ENCODE measurements at places on chromosomes 12 and 14.
A peak's percentile ranks its signal among the peaks of the same experiment; 100 is the strongest.

GRCh38 chr12:58433959-58434358 is 486.3 kb downstream of the LRIG3 start:
- no peak for DNase-seq

DNA sequence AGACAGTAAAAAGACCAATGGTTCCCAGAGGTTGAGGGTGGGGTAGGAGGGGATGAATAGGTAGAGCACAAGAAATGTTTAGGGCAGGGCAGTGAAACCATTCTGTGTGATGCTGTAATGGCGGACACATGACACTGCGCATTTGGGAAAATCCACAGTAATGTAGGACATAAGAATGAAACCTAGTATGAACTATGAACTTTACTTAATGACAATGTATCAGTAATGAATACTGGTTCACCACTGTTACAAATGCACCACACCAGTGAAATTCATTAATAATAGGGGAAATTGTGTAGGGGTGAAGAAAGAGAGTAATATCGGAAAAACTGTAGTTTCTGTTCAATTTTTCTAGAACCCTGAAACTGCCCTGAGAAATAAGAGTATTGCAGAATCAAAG is 5.6 kb downstream of the ERH start:
- DNase-seq, result no peak

GRCh38 chr14:100850841-100851585 is 25.1 kb downstream of the MEG3 start:
- peak; percentile 61 for DNase-seq

DNA sequence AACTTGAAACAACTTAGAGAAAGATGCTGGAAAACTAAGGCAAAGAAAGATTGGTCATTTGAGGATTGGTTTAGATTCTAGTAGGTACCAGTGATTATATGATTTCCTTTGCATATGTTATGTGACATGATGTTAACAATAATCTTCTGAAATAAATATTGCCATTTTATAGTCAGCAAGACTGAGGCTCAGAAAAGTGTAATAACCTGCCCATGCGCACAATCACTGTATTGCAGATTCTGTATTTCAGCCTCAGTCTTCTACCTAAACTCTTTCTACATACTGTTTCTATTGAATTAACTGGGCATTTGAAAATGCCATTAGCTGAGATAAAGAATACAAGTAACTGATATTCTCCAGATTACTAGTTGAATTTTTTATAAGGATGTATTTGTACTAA is 61.3 kb downstream of the FGD4 start:
- no peak for DNase-seq

GRCh38 chr12:87119713-87120112 is 863.5 kb upstream of the MGAT4C start:
- DNase-seq, result no peak

DNA sequence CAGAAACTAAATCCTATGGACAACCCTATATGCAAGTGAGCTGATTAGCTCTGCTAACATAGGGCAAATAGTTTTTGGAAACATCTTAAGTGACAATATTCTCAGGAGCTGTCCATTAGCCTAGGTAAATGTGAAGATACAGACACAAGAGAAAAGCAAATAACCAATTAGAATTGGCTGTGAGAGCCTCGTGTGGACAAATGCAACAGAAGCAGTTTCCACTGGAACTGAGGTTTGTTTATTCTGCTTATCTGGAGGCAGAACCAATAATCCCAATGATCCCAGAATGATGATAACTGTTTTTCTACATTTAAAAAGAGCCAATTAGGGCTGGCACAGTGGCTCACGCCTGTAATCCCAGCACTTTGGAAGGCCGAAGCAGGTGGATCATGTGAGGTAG is 43.2 kb upstream of the YAF2 start:
- DNase-seq, result no peak

- no peak for DNase-seq
These were observed 52.5 kb upstream of the MYL2 start for GRCh38 chr12:110972866-110973265.

DNA sequence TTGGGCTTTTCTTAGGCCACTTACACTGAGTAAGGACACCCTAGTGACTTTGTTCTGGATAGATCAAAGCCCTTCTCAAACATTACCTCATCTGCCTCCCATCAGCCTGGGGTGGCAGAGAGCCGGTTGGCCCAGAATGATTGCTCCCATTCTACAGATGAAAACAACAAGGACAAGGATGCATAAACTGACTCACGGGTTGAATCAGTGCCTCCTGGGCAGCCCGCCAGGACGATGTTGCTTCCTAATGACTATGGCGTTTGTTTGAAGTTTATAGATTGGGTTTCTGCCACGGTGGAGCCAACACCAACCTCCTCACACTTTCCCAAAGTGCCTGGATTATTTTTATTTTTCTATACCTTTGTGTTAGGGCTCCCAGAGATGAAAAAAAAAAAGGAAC is 3.6 kb upstream of the VRK1 start:
- DNase-seq, result no peak

- no peak for DNase-seq
These were observed 85.4 kb upstream of the HIF1A start for GRCh38 chr14:61609884-61610283.

DNA sequence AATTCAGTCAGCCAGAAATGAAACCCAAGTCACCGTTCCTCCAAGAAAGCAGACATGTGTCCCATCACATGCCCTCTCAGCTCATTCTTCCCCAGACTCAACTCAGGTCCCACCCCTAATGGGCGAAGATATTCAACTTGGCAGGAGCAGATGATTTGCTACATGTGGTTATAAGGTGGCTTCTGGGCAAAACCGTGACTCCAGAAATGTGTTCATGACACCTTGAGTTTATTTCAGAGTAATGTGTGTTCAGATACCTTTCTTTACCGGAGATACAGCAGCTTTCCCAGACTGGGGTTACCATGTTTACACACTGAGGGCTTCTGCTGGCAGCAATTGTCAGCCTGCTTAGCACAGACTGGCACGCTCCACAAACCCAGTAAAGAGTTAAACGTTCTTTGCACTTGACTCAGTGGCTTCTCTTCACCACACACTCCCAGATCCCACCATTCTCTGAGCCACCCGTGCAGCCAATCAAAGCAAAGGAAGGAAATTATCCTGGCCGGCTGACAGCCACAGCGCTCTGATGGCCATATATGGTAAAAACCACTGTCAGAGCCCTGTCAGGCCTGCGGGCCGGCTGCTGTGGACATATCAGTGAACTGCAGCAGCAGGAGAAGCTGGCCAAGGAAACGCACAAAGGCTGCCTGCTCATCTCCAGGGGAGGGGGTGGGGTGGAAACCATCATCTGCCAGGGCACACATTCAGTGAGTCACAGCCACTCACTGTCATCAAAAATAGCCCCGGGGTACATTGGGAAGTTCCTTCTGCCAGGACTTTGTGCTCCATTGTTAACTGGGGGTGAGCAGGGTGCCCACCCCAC is 39.9 kb downstream of the CORO1C start:
- DNase-seq, result peak; percentile 26

GRCh38 chr14:26694521-26694920 is 96.7 kb upstream of the NOVA1 start:
- DNase-seq, result no peak

- no peak for DNase-seq
These were observed 34.1 kb downstream of the TMCC3 start for GRCh38 chr12:94616203-94616729.

GRCh38 chr14:52848626-52849025 is 57.2 kb upstream of the GNPNAT1 start:
- no peak for DNase-seq

DNA sequence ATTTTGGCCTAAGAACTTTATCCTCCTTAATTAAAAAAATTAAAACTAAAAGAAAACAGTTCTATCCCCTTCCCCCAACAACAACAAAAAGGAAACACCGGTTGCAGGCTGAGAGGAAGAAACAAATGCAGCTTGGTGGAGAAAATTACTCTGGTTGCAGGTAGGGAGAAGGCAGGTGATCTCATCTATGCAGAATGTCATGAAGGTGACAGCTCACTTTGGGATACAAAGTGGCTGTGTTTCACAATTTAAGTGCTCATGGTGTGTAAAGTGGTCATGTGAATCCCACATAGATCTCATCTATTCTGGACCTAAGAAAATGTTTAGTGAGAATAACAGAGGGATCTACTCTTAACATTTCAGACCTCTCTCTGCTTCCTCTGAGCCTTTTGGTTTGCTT is 219.7 kb upstream of the PKP2 start:
- DNase-seq, result no peak

GRCh38 chr14:28754209-28754985 is 12.2 kb upstream of the FOXG1 start:
- no peak for DNase-seq

DNA sequence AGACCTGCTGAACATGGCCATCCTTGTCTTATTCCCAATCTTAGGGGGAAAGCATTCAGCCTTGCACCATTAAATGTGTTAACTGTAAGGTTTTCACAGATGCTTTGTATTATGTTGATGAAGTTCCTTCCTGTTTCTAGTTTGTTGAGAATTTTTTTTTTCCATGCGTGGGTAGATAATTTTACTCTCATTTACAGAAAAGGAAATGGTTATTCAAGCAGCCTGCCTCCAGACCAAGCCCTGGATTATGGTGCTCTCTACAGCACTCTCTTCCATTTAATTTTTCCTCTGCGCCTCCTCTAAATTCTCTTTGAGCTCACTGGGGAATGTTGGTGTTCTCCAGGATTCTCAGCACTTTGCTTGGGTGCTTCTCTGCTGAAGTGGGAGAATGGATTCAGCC is 179.3 kb upstream of the PZP start:
- no peak for DNase-seq

- no peak for DNase-seq
These were observed 35.7 kb downstream of the HNRNPC start for GRCh38 chr14:21233457-21234076.

GRCh38 chr14:69291891-69292561 is 32.1 kb downstream of the GALNT16 start:
- DNase-seq, result no peak

GRCh38 chr14:61337893-61338292 is 16.5 kb downstream of the PRKCH start:
- DNase-seq, result peak; percentile 76

GRCh38 chr12:80056845-80057244 is 42.5 kb upstream of the OTOGL start:
- DNase-seq, result no peak

All from T follicular helper cell (primary cell).